GM18507 (cell line): ENCODE measurements at places on chromosomes 1 and 21.

GRCh38 chr1:21586846-21587601, 77.8 kb downstream of the ALPL start:
- DNase-seq = no peak

- DNase-seq = no peak
Measured at GRCh38 chr1:42949312-42950115, 9.2 kb downstream of the SLC2A1 start.

DNA sequence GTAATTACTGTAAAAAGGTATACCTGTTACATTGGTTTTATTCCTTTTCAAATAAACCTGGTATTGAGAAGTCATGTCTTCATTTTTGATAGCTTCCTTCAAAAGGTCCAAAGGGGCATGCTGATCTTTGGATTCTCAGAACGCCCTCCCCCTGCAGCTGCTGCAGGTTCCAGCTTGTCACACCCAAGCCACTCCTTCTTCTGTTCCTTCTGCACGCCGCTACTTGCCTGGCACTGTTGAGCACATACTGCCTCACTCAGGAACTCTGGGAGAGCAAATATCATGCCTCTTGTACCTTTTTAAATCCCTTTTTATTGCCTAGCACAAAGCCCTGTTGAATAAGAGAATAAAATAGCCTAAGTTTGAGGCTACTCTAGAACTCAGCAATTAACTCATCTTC, 136.9 kb downstream of the BARHL2 start:
- no peak for DNase-seq

DNA sequence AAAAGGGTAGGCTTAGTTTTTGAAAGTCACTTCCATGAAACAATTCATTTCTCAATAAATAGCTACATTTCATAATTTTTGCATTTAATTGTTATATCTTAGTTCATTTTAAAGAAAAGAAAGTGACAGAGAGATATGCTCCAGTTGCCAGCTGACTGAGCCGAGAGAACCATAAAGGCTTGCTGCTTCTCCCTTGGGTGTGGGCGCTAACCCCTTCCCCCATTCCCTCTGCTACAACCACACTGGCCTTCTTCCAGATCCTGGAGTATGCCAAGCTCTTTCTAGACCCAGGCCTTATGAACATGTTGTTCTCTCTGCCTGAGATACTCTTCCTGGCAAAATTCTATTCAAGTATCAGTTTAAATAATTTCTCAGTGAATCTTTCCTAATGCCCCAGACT, 12.3 kb downstream of the SORT1 start:
- no peak for DNase-seq

- no peak for DNase-seq
Measured at GRCh38 chr1:153548722-153549688, at the start of gene S100A3. S100A3 (minus strand) TSS chr1:153549258; CDS start chr1:153548485, 773 bp downstream.

DNA sequence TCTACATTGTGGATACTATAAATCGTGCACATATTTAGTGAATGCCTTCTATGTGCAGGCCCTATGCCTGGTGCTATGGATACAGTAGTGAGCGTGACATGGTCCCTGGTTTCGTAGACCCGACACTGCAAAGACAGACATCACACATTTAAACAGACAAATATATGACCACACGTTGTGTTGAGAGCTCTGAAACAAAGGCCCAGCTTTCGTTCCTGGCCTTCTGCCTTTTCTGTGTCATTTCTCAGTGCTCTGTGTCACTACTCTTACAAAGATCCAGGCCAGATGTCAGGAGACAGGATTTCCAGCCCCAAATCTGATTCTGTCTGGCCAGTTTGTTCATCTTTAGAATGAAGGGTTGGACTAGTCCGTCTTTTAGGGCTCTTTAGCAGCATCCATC, 19.3 kb upstream of the TRABD2B start:
- no peak for DNase-seq

DNA sequence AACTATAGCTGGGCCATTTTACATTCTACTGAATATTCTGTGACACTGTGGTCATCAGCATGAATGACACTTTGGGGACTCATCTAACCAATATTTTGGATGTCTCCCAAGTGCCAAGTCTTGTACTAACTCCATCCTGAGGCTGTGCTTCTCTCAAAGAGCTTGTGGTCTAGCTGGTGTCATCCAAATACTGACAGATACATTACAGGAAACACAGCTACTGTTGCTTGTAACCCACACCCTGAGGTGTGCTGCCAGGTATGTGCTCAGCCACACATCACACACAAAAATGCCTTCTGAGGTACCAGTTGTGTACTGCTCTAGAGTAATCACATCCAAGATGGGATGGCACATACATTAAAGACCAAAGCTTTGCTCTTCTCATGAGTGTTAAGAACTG, 81.6 kb downstream of the ST6GALNAC5 start:
- no peak for DNase-seq

DNA sequence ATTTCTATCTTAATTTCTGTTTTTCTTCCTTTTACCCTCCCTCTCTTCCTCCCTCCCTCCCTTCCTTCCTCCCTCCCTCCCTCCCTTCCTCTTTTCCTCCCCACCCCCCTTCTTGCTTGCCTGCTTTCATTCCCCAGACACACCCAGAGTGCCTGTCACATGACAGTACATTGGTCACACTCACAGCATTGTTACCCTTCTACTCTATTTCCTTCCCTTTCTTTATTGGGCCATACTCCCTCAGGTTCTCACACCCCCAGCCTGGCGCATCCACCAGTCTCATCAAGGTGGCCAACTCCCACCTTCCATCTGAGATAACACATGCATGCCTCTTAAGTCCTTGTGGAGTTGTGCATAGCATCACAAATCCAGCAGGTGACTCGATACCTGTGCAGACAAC, 10.9 kb downstream of the TMPRSS3 start:
- no peak for DNase-seq

DNA sequence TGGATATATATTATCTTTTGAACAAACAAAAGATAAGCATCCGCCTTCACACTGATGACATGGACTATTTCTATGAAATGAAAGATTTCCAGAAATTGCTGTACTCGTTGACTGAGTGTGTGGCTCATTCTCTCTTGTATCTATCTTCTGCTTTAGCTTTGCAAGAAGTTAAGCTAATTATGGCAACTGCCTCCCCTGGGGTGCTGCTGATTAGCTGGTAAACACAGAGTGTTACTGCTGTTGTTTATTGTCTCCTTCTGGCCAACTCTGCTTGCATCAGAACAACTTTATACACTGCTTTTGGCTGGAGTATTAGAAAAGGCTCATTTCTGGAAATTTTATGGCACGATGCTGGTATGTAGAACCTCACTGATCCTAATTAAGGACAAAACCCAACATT, 95.6 kb upstream of the SNX7 start:
- DNase-seq = no peak

DNA sequence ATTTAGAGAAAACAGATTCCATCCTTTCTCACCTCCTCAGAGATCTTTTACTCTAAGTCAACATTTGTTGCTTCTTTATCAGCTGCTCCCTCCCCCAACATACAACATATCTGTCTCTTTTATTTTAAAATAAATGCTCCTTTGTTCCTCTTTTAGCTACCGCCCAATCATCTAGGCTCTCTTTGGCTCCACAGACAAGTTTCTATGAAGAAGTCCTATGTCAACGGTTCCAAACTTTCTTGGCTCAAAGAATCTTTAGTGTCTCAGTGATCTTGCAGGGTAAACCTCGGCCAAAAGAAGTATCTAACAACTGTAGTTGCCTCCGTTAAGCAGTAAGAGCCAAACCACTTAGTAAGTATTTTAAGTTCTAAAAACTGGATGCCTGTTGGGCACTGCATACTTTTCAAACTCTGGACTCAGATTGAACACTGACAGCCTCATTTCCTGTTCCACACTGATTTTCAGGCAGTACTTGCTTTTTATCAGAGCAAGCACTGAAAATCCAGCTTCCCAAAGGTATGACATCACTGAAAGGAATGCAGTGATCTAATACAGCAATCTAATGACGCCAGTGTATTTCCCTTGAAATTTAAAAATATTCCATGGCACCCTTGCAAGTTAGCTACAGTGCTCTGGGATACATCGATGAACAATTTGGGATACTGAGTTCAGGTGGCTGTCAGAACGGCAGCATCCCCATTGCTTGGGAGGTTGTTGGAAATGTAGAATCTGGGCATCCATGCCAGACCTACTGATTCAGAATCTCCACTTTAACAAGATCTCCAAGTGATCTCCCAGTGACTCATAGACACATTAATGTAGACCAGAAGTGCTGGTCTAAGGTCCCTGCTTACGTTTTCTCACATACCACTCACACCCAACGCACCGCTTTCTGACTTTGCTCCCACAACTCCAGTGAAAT, 26.8 kb downstream of the EGLN1 start:
- no peak for DNase-seq

DNA sequence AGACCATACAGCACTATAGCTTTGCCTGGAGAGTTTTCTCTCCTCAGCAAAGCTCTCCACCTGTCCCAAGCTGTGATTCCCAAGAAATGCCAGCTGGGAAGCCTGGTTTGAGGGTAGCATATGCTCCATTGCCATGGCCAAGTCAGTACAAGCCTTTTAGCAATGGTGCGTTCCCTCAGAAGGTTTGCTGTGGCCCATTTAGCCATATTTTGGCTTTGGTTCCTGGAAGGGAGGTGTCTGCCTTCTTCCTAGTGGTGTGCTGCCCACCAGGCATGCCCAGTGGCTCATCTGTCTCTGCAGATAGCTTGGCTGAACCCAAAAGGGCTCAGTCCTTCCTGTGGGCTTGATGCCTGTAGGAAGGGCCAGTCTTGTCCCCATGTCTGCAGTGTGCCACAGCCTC, 32.4 kb downstream of the GALNT2 start:
- no peak for DNase-seq

GRCh38 chr21:14617871-14618270, 71.8 kb upstream of the SAMSN1 start:
- DNase-seq = no peak

DNA sequence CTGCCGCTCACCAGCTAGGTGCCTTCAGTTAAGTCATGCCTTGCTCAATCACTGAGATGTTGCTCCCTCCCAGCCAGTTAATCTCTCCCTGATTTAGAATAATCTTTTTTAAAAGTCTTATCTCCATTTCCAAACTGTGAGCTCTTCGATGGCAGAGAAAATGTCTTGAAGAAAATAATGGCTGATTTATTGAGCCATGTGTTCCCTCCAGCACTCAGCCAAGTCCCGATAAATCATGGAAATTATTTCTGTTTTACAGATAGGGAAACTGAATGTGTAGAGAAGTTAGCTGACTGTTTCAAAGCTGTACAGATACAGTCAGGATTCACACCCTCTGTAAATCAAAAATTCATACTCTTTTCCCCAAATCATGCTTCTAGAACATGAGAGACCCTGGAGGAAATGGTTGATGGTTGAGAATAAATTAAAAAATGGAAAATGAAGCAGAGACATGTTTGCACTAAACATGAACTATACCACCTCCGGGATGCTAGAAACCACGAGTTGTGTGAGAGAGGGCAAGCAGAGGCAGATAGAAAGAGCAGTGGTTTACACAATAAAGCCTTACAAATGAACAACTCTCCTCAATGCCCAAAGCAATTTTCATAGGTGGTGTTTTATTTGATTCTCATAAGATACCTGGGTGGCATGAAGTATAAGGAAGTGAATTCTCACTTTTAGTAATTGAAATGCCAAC, 376.4 kb downstream of the PLPP3 start:
- no peak for DNase-seq

GRCh38 chr1:42847721-42848460, 1.5 kb downstream of the ZNF691 start:
- no peak for DNase-seq

GRCh38 chr1:106952776-106953175, 103.7 kb upstream of the PRMT6 start:
- DNase-seq = no peak
